MG63 (cell line): ENCODE measurements at places on chromosomes 5 and 9. TPM values are rescaled to one million over a fixed set of nuclear protein-coding genes. Genes with fewer than 3 reads are reported as not detected.

TTC23L gene
- total RNA-seq, result not detected in 2 replicates

- DNase-seq, result no peak
Observed at GRCh38 chr9:80602291-80602690, 1030.5 kb downstream of the TLE4 start.

GRCh38 chr9:130498298-130498917, 53.6 kb downstream of the ASS1 start:
- DNase-seq, result peak; percentile 33

ADAMTS19 gene
- total RNA-seq, result 0.20 and 1.7 TPM in 2 replicates

- no peak for DNase-seq
Observed at GRCh38 chr5:142806841-142807267, 36.7 kb downstream of the ARHGAP26 start.

- no peak for DNase-seq
Observed at GRCh38 chr5:13606051-13606450, 338.4 kb downstream of the DNAH5 start.

DNA sequence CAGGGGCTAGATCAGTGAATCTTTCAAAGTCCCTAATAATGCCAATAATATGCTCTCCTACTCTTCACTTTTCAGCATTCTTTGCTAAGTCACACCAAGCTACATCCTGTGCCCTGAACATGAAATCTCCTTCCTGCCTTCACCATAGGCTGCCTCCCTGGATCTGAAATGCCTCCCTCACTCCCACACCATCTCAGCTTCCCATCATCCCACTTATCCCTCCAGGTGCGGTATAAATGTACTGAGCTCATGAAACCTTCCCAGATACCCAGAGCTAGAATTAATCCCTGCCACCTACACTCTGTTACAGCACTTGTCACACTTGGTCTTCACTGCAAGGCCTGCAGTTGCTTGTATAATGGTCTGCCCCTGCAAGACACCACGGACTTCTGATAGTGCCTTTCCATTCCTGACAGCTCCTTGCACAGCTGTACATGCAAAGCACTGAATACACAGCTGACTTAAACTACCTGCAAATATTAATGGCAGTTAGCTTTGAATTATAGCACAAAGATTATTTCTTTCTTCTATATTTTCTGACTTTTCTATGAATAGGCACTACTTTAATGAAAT, 250.4 kb downstream of the EBF1 start:
- no peak for DNase-seq

G3BP1 gene
- 187 and 352 TPM in 2 replicates for total RNA-seq

DNA sequence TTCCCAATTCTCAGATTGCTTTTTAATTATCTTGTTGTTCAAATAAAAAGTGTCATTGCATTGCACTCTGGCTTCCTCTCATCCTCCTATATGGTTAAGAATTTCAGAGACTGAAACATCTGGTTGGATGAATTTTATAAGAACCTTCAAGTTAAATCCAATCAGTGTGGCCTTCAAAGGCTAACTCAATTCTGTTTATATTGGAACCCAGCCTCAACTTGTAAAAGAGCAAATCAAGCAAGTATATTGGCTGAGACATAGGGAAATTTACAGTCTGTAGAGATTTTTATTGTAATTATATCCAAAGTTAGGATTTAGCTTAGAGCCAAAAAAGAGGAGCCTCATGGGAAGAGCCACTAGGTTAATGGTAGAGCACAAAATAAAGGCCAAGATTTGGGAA, 159.9 kb upstream of the FER start:
- DNase-seq, result no peak

DNA sequence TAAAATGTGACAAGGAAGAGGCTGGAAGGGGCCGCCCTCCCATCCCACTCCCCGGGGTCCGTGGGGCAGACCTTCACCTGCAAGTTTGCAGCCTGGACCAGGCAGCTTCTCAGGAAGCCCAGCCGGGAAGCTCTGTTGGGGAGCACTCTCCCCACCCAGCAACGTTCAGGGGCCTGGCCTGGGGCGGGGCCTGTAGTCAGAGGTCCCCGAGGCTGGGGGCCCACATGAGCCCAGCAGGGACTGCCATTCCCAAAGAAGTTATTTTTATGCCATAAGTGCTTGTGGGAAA, 32.7 kb upstream of the NOTCH1 start:
- no peak for DNase-seq

DNA sequence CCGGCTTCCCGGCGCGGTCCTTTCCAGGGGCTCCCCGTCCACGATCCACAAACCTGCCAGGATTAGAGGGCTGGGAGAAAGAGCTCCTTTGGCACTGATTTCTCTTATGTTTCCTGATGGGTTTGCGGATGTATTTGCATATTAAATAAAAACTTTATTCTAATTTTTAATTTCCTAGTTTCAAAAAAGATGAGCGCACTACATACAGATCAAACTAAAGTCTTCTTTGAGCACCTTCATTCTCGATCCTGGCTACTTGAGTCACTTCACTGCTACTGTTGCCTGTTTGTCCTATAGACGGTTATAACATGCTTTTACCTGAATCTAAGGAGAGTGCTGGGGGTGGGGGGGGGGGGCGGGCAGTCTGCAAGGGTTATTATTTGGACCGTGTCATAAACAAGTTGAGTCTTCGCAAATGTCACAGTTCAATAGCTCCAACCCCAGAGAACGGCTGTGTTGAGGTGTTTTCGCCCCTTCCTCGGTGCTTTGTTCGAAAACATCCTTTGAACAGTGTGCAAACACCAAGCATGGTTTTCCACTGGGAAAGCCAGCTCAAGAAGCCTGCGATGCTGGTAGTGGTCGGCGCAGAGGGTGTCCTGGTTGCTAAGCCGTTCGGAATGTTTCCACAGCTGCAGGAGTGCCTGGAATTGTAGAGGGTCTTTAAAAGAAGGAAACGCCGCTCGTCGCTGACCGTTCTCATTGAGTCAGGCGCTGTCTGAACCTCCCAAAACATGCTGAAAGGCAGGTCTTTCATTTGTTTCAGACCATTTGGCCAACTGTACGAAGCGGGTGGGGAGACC, 1.1 kb upstream of the STK10 start:
- DNase-seq, result no peak

DNA sequence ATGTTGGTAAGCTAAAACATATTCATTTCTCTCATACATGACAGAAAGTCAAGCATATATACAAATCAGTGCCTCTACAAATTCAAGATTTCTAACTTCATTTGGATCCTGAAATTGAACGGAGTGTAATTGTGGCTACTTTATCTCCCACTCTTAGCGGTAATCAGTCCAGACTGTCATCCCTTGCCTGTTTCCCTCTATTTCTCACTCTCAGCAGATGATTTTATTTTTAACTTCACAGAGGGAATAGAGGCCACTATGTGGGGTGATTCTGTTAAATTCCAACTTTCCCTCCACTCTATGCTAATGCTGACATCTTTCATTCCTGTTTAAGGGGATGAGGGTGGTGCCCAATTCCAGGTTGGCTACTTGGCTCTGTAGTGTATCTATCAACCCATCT, 153.8 kb upstream of the KCNN2 start:
- DNase-seq, result no peak

DNA sequence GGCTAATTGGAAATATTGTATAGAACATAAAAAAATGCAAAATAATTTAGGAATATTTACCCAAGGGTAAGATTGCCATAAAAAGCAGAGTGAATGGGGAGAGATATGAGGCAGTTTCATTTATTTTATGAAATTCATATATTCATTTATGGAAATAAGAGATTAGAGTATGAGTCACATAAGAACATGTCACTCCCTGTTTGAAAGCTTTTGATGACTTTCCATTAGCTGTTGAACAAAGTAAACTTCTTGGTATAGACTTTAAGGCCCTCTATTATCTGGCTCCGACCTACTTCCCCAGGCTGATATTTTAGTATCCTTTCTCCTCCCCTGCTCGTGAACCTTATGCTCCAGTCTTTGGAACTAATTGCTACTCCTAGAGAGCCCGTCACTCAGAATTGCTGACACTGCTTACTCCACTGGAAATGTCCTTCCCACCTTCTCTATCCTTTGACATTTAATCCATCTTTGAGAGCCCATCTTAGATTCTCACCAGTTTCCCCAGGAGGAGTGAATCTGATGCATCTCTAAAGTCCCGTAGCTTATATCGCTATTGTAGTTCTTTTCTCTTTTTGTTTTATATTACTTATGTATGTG, 8.9 kb upstream of the ACTBL2 start:
- DNase-seq, result no peak

- no peak for DNase-seq
Observed at GRCh38 chr5:30501065-30501464, 692.4 kb upstream of the CDH6 start.

GRCh38 chr5:144205141-144205551, 34.5 kb downstream of the KCTD16 start:
- DNase-seq, result peak; percentile 44

- no peak for DNase-seq
Observed at GRCh38 chr5:180474569-180474968, 19.6 kb upstream of the CNOT6 start.

DNA sequence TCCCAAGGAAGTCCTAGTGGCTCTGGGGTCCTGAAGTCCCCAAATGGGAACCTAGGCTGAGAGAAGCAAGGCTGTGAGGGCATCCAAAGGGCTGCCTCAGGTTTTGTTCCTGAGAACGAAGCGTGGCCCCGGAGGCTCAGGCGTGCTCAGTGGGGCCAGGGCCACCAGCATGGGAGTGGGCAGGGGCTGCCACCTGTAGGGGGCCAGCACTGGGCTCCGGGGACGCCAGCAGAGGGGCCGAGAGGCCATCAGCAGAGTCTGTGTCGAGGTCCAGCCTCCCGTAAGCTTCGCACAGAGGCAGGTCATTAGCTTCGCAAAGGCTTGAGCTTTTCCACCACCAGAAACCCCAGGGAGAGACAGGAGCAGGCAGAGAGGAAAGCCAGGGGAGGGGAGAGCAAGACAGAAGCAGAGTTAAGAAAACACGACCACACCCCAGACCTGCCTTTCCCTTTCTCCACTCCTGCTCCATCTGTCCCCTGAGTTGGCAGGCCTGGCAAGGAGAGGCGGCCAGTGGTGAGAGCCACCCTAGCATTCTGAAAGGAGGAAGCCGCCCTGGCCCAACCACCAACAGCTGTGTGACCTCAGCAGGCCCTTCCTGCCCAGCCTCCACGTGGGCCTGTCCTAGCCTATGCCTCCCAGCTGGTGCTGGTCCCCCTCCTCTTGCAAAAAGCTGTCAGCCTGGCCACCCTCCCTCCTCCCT, 5.5 kb upstream of the SURF6 start:
- DNase-seq, result no peak

- no peak for DNase-seq
Observed at GRCh38 chr5:60161340-60161934, 267.9 kb upstream of the PDE4D start.

DNA sequence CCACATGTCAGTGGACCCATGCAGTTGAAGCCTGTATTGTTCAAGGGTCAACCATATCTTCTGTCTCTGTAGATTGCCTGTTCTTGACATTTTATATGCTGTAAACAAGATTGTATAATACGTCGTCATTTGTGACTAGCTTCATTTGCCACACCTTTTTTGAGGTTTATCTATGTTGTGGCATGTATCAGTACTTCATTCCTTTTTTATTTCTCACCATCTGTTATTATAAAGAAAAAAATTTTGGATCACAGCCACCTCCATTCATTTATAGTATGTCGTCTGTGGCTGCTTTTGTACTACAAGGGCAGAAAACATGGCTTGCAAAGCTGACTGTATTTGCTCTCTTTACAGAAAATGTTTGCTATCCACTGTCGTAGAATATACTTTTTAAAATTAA, 72.4 kb downstream of the TEK start:
- no peak for DNase-seq

- no peak for DNase-seq
Observed at GRCh38 chr5:11514705-11515432, 389.4 kb downstream of the CTNND2 start.

ANKRD34B gene
- not detected in 2 replicates for total RNA-seq

DNA sequence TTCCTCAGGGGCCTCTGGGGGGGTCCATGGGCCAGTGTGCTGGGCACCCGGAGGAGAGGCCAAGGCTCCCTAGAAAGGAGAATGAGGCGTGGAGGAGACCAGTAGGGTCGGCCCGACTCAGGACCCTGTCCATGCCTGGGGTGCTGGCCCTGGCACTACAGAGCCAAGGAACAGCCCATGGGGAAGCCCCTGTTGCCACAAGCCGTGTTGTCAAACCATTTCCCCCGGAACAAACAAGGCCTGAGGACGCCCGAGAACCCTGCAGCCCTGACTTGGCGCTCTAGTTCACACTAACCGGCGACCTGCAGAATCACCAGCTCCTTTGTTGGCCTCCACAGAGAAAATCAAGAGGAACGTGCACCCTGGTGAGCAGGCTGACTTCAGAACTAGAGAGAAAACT, 41.6 kb upstream of the SLC12A7 start:
- no peak for DNase-seq

DNA sequence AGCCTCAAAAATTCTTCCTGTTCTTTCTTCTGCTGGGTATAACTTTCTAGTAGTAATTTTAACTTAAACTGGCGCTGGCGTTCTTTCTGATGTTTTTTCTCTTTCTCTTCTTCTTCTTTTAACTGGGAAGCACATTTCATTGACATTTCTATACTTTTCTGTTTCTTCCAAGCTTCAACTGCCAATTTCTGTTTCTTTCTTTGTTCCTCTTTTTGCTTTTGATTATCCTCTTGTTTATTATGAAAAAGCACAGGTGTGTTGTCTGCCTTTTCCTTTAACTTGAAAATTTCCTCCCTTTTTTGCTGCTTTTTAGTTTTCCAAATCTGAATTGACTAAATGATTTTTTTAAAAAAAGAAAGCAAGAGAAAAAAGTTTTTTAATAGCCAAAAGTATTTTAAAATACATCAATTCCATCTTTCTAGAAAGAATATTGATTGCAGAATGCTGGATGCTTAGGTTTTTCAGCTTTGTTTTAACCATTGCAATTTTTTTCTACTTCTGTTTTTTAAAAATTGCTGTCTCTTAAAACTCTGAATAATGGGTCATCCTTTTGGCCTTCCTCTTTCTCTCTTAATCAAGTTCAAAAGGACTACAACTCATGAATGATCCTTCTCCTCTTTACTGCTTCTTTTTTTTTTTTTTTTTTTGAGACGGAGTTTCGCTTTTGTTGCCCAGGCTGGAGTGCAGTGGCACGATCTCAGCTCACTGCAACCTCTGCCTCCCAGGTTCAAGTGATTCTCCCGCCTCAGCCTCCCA, 8.8 kb upstream of the PGGT1B start:
- DNase-seq, result no peak

- DNase-seq, result no peak
Observed at GRCh38 chr9:228929-229695, 14.4 kb downstream of the DOCK8 start.

DNA sequence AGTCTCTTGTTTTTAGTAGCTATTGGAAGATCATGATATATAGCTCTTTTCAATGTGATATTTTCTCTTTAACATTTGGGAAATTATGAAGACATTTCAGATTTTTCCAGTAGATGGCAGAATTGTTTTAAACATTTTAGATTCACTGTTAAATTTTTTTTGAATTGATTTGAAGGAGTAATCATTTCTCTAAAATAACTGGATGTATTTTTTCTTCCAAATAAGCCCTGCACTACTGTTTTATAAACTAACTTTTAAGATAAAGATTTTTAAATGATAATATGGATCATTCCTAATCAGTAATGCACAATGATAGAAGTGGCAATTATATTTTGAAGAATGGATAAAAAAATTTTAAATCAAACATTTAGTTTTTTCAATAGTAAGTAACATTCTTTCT, 14.2 kb downstream of the NDUFAF2 start:
- no peak for DNase-seq

- DNase-seq, result no peak
Observed at GRCh38 chr5:1781726-1782384, 17.8 kb downstream of the MRPL36 start.

- no peak for DNase-seq
Observed at GRCh38 chr9:110213413-110214044, 5.6 kb upstream of the C9orf152 start.

GRCh38 chr5:81751836-81752643, 1.1 kb upstream of the SSBP2 start:
- DNase-seq, result peak; percentile 52
